ENCODE measurements at places on chromosomes 7 and 10.

GRCh38 chr10:13491747-13492360, 37.0 kb downstream of the BEND7 start:
- DNase-seq: no peak

- DNase-seq: no peak
These were observed 7.7 kb upstream of the TRA2A start for GRCh38 chr7:23539494-23539907.

DNA sequence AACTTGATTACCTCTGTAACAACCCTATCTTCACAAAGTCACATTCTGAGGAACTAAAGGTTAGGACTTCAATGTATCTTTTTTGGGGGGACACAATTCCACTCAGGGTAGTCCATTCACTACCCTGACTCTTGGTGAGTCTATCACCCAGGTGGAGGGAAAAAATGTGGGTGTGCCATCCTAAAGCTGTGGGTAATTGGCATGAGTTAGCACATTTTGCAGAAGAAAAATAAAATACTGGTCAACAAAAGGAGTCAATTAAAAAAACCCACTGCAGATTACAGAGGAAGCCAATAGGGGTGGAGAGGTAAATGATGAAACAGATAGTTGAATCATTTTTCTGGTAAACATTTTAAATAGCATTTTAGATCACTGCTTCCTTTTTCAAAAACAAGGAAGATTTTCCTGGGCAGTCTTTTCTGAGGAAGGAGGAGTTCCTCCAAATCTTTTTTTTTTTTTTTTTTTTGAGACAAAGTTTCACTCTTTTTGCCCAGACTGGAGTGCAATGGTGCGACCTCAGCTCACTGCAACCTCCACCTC, 5.1 kb upstream of the BLVRA start:
- no peak for DNase-seq

DNA sequence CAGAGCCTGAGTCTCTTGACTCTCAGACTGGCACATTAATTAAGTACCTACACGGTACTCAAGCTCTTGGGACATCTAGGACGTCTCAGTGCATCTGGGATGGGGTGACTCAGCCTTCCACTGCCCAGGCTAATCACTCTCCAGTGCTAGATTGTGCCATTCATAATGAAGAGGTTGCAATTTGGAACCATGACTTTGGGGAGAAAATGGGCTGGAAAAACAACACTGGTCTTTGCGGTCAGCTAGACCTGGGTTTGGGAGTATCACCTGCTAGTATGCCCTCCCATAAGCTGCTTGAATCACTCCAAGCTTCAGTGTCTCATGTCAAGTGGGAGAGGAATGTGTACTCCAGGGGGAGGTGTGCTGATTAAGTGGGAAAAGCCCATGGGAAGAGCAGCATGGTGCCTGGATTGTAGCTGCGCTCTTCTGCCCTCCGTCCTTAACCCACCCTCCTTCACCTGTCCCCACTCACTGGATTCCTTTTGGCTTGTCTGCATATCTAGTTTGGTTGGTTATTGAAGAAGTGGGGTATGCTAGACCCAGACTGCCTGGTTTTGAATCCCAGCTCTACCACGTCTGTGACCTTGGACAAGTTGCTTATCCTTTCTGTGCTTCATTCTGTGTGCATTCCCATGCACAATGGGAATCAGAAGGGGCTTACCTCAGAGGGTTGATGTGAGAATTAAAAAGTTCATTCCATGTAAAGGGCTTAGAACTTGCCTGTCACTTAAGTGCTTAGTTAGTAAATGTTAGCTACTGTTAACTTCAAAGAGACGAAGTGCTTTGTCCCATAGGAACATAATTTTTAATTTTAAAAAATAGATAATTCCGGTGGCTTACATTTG, 3.8 kb downstream of the NFE2L3 start:
- DNase-seq: no peak

DNA sequence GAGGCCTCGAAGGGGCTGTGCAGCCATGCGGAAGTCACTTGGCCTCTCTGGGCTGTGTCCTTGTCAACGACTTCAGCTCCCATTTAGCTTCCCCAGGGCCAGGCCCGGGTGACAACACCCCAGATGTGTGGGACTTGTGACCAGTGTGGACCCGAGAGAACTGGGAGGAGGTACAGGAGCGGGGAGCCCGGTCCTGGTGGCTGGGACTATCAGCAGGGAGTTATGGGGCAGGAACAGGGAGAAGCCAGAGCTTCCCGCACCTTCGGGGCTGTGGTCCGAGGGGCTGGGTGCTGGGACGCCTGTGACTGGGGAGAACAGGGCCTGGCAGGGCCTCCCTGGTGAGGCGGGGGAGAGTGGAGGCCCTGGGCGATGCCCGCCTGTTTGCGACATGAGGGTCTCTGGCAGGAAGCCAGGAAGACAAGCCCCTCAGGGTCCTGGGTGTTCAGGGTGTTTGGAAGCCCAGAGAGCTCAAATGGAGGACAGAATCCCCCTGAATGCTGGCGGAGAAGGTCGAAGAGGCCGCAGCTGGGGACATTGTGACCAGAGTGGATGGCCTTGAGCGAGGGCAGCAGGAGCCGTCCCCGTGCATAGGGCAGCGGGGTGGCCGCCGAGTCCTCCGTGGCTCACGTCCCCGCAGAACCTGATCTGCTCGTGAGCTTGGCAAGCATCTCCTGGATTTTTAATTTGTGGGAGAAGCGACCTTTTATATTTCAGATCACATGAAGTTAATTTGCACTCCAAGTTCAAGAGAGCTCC, 30.0 kb upstream of the PSMG3 start:
- DNase-seq: no peak

GRCh38 chr7:2542916-2543871, 12.1 kb downstream of the BRAT1 start:
- DNase-seq: no peak

- no peak for DNase-seq
These were observed 28.4 kb upstream of the FAM204A start for GRCh38 chr10:118370499-118370898.

GRCh38 chr10:103758294-103758681, 97.1 kb downstream of the SH3PXD2A start:
- DNase-seq: no peak
